ENCODE measurements at places on chromosomes 16 and 17. TPM values are rescaled to one million over a fixed set of nuclear protein-coding genes. Genes with fewer than 3 reads are reported as not detected.

NEUROD2 gene
- total RNA-seq = not detected

CRHR1 gene
- total RNA-seq = not detected

SSTR5 gene
- total RNA-seq = not detected

SNRNP25 gene
- total RNA-seq = 15.5 TPM

SPATA32 gene
- not detected for total RNA-seq

CCL3 gene
- total RNA-seq = not detected

KRT36 gene
- under 0.01 TPM for total RNA-seq

GPR179 gene
- total RNA-seq = under 0.01 TPM

HAS3 gene
- 0.32 TPM for total RNA-seq

RNF43 gene
- not detected for total RNA-seq

METRNL gene
- total RNA-seq = 59.9 TPM

RDM1 gene
- total RNA-seq = 0.43 TPM

IQCK gene
- total RNA-seq = 5.2 TPM

NPIPA2 gene
- 0.43 TPM for total RNA-seq

C16orf89 gene
- total RNA-seq = not detected

LPO gene
- not detected for total RNA-seq

RNF166 gene
- 13.0 TPM for total RNA-seq

GPRC5C gene
- total RNA-seq = 0.43 TPM

CIBAR2 gene
- total RNA-seq = not detected

Data from fibroblast of villous mesenchyme (primary cell).